ENCODE measurements at places on chromosomes 3 and 15.

- no peak for DNase-seq
Measured at GRCh38 chr3:23663661-23664186, 142.0 kb upstream of the UBE2E1 start.

- no peak for DNase-seq
Measured at GRCh38 chr3:46903341-46904302, 26.1 kb downstream of the PTH1R start.

DNA sequence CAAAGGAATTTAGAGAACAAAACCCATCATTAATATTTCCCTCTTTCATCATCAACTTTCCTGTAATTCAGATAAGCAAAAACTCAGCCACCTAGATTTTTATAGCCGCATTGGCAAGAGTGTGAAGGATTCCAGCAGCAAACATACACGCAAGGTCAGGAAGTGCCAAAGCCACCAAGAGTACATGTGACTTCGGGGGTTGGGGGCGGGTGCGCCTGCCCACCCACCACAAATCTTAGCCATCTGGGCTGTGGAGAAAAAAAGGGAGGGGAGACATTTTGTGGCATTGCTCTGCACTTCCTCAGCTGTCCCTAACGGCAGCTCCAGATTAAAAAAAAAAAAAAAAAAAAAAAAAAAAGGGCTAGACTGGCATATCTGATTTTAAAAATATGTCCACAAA is 148.4 kb downstream of the TNIK start:
- DNase-seq, result no peak

DNA sequence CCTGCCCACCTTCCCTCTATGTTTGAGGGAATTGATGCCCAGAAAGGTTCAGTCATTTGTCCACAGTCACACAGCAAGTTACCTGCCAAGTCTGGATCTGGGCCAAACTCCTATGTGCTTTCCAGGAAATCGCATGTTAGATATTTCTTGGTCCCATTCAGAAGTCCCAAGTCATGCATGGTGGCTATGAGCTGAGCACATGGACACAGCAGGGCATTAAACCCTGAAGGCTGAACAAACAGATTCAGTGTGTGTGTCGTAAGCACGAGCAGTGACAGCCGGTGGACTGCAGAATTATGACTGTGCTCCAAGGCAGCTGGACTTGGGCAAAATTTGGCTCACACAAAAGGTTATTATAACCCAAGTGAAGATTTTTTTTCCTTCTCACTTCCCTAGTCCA is 11.4 kb upstream of the SLC6A6 start:
- no peak for DNase-seq

DNA sequence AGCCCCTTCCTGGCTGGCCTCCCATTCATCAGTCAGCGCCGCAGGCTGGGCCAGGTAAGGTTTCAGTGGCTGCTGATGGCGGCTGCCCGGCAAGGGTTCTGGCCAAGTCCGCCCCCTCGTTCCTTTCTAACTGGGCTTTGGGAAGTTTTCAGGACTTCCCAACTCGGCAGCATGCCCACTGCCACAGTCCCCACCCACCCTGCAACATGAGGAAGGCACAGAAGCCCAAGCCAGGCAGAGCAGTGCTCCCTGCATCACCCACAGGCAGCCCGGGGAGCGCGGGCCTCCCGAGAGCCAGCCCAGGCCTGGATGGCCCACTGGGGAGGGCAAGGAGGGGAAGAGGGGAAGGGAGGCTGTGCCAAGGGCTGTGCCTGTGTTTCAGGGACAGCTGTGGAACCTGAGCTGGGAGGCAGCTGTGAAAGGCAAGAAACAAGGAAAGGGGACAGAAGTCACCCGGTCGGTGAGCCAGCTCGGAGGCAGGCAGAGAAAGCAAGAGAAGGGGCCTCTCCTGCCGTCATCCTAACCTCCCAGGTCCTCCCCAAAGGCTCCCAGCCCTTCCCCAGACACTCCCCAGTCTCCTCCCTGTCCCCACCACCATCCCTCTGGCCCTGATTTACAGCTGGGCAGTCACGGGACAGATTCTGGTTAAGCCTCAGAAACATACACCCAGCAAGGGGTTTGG is 73.9 kb downstream of the CPN2 start:
- DNase-seq, result peak; percentile 48

DNA sequence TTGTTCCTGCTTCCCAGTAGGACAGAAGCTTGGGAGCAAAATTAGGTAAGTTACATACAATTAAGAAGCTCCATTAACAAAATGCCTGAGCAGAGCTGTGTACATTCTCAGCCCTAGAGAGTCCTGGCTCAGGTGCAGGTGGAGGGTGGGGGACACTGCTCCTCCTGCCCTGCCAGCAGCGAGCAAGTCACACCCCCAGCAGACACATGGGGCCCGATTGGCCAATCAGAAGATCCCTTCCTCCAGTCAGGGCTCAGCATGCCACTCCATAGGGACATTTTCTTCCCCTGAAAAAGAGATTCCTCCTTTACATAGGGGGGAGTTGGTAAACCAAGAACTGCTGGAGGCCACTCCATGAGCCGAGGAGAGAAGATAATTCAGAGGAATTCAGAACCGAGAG is 62.1 kb downstream of the PLXNA1 start:
- DNase-seq, result no peak

- no peak for DNase-seq
Measured at GRCh38 chr3:191631496-191631895, 170.5 kb downstream of the PYDC2 start.

DNA sequence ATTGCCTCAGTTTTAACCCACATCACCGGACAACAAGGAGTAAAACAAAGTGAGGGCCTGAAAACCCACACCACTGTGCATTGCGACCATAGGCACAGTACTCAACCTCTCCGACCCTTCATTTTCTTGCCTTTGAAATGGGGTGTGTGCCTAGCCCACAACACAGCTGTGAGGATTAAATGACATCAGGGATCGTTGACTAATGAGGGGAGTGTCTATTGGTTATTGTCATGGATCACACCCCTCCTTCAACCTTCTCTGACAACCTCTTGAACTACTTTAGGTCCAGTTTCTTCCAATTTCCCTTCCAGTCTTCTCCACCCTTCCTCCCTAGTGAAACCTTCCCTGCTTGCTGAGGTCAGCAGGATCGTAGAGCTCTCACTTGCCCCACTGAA is 89.5 kb downstream of the HES1 start:
- no peak for DNase-seq

GRCh38 chr3:100073714-100074307 is 40.5 kb downstream of the FILIP1L start:
- DNase-seq, result no peak

DNA sequence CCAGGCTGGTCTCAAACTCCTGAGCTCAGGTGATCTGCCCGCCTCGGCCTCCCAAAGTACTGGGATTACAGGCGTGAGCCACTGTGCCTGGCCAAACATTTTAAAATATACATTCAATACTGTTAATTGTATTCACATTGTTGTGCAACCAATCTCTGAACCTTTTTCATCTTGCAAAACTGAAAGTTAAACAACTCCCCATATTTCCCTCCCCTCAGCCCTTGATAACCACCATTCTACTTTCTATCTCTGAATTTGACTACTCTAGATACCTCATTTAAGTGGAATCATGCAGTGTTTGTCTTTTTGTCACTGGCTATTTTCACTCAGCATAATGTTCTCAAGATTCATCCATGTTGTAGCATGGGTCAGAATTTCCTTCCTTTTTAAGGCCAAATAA is 30.0 kb downstream of the HMCES start:
- no peak for DNase-seq

GRCh38 chr3:131142580-131142979 is 115.9 kb downstream of the NEK11 start:
- no peak for DNase-seq

DNA sequence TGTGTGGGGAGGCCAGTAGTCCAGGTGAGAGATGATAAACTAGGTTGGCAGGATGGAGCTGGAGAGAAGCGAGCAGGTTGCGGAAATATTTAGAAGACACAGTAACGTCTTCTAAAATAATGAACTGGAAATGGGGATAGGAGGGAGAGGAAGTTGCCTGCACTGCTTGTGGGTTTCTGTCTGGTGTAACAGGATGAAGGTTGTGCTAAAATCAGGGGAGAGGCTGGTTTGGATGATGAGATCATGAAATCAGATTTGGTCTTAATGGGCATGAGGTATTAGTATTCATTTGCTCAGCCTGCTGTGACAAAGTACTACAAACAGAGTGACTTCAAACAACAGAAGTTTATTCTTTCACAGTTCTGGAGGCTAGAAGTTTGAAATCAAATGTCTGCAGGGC is 32.1 kb upstream of the TNFAIP8L3 start:
- no peak for DNase-seq

GRCh38 chr3:14376348-14377043 is 25.9 kb upstream of the SLC6A6 start:
- no peak for DNase-seq

- no peak for DNase-seq
Measured at GRCh38 chr3:15339786-15340215, 7.4 kb upstream of the SH3BP5 start.

DNA sequence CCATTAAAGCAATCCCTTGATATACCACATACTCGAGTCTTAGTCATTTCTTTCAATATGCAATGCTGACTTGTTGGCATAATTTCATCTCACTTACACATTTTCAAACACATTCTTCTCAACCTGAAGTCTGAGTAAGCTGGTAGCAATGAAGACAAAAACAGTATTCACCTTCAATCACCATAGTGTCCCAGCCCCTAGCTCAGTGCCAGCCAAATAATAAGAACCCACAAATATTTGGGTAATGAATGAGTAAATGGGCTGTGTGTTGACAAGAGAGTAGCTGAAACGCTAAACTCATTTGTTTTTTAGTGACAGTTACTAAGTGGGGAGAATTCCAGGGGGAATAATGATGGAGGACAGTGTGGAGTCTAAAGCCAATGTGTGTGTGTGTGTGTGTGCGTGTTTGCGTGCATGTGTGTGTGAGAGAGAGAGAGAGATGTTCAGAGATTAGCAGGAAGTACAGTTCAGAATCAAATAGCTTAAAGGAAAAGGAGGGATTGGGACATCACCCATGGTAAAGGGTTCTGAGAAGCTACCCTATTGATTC is 165.7 kb downstream of the GAP43 start:
- no peak for DNase-seq

DNA sequence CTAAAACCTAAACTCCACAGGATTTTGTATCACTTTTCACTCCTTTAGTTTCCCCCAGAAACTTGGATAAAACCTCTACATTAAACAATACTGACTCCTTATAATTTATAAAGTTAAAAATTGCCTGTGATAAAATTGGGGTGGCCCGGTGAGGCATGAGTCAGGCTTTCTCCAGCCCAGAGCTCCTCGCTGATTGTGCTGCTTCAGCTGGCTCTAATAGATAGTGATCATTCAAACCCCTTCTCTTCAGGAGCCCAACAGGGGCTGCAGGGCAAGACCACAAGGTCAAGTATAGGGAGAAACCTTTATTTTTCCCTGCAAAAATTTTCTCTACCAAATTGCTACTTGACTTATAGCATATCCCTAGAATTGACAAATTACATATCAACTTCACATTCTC is 308.2 kb downstream of the PLCL2 start:
- no peak for DNase-seq

DNA sequence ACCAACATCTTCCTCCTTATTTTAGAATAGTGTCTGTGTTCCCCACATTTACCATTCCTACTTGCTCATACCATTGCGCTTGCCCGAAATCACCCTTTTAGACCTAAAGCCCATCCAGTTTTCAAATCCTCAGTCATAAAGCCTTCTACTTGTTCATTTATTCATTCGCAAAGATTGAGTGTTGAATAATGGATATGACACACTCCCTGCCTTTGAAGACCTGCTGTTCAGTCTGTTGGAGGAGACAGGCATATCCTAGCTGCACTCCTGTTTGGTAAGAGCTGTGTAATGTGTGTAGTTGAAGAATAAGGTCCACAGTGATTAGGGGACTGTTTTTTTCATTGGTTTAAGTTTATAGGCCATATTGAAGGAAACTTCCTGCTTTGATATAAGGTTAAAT is 1.7 kb downstream of the CNOT10 start:
- no peak for DNase-seq

DNA sequence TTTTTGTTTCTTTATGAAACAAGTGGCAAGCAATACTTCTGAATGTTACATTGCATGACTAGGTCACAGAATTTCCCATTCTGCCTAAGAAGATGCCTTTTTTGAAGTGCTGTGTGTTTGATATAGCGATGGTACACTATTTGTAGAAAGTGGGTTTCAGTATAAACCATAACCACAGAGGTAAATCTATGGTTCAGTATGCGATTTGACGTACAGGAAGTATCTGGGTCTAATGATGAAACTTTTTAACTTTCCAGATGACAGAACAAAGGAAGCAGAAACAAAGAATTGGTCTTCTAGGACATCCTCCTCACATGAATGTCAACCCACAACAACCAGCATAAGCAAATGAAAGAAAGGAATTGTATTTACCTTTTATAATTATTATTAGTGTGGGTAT is 133.4 kb upstream of the BHLHE40 start:
- no peak for DNase-seq

DNA sequence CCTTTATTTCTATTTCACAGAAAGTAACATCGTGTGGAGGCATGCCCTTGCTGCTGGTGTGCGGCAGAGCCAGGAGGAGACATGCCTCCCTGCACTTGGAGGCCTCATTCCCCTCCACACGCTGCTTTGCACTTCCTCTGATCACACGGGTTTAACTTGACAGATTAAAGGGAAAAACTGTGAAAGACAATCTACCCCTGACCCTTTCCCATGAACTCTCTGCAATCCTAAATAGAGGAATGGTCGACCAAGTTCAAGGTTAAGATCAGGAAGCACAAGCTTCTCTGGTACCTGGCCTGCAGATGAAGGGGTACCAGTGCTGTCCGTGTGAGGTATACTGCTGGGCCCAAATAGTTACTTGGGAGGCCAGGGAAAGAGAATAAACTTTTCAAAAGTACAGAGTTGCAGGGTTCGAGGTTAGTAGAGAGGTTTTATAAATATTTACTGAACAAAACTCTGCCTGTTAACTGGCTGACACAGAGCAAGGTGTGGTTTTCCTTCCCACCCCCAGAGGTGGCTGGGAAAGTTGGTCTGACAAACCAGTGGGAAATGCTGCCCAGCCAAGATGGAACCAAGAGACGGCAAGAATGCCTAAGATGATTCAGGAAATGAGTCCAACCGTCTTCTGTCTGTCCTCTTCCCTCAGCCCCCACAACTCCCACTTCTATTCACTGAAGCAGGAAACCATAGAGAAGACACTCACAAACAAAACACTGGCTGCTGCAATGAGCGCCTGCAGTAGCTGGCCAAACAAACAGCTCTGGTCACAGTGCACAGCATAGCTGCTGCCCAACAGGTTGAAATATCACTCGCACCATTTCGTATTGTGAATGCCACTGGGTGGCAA is 79.6 kb downstream of the IGF2BP2 start:
- DNase-seq, result no peak

- DNase-seq, result no peak
Measured at GRCh38 chr15:32830241-32830640, 112.4 kb downstream of the GREM1 start.

DNA sequence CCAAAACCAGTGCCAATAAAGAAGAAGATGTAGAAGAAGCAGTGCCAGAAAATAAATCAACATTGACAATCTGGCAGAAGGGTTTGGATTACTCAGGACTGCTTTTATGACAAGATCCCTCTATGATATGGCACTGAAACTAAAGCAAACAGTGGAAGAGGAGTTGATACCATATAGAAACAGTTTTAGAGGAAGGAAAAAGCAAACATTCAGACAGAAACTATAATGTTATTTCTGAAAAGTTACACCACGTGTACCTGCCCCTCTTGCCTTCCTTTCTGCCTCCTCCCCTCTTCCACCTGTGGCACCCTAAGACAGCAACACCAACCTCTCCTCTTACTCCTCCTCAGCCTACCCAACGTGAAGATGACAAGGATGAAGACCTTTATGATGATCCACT is 63.0 kb downstream of the SFMBT1 start:
- DNase-seq, result no peak

Data from GOT3 (cell line).